ENCODE measurements at places on chromosomes 4 and X.

- no peak for DNase-seq
Measured at GRCh38 chr4:58491620-58492019, 1381.4 kb upstream of the IGFBP7 start.

- DNase-seq, result no peak
Measured at GRCh38 chr4:41466249-41466648, 71.7 kb upstream of the LIMCH1 start.

DNA sequence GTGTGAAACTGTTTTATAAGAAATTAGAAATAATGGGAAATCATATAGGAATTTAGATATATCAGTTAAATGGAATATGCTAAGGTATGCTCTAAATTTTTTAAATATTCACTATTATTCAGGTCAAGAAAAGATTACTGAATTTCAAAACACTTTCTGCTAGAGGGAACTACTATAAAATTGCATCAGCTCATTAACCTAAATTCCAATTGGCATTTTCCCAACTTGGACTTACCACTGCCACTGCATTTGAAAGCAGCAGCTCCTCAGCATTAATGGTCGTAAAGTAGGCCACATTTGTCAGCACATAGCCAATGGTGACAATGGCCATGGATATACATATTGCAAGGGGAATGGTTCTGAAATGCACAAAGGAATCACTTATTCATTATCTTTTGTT lies 57.3 kb downstream of the SLC7A11 start:
- no peak for DNase-seq

GRCh38 chr4:113692809-113693411 lies 68.6 kb downstream of the CAMK2D start:
- DNase-seq, result no peak

- DNase-seq, result no peak
Measured at GRCh38 chr4:30714408-30715031, 5.6 kb upstream of the PCDH7 start.

DNA sequence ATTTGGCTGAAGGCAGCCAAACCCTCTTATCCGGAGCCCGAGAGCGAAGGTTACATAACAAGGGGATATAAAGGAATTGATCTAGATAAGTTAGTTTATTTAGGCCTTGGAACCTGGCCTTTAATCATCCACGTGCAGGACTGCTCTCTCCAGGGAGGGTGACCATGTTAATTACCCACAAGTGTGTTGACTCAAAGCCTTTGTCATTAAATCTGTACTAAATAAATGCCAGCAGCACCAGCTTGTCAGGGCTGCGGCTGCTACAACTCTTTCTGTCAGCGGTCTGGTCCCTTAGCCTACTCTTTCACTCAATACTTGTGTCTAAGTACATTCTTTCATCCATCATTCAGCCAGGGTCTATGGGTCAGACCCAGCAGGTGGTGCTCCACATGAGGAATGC lies 206.1 kb downstream of the TBCK start:
- DNase-seq, result no peak

GRCh38 chrX:72133851-72134546 lies 2.3 kb upstream of the RTL5 start:
- DNase-seq, result no peak

All from activated T-cell treated with anti-CD3 and anti-CD28 coated beads, Interleukin-2, amount 50 U/mL, for 72 hours (primary cell).